Stimulated activated CD4-positive, alpha-beta T cell treated with anti-CD3 and anti-CD28 coated beads, TNF-alpha, amount 100 ng/mL, for 24 hours (primary cell): ENCODE measurements at places on chromosomes 2 and 18.

DNA sequence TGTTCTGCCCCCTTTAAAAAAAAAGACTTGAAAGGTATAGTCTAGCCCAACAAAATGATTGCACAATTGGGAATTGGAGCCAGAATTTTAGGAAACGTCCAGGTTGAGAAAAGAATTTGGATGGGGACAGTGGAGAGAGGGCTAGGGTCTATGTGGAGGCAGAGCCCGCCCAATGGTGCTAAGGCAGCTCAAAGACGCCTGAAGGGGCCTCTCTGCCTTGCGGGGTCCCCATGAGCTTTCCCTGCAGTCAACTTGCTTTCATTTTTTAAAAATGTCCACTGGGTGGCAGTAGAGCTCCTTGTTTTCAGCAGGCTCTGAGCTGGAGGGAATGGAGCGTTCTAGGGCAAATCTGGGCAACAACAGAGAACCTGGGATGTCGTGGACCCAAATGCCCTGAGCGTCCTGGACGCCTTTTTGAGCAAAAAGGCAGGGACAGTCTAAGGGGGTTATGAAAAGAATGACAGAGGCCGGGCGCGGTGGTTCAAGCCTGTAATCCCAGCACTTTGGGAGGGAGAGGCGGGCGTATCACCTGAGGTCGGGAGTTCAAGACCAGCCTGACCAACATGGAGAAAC, 40.2 kb upstream of the ITM2C start:
- DNase-seq, result peak; percentile 27

DNA sequence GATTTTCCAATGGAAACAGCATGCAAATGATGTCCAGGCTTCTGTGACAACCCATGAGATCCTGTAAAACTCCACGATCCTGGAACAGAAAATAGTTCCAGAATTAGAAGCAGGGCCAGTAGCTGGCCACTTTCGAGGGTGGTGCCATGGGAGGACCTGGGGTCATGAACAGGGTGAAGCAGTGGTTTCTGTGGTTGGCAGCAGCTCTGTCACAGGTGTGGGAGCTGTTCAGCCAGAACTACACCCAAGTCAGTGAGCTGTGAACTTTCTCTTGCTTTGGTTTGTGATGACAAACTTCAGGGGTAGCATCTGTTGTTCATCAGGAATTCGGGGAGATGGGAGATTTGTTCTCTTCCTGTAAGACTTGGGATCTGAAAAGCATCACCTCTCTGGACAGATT, 314.4 kb upstream of the NT5C1B start:
- DNase-seq, result no peak

DNA sequence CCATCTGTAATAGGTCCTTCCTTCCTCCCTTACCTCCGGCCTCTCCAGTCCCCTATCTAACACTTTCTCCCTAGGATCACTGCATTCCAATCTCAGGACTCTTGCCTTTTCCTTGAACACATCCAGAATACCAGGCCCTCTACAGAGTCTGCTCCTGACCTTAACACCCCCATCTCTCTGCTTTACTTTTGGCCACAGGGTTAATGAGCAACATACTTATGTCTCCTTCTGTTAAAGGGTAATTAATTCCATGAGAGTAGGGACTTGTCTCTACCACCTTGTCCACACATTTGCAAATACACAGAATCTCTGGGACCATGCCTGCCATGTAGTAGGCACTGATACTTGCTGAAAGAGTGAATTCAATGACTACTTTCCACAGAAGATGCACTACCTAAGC, 94.9 kb downstream of the COBLL1 start:
- DNase-seq, result no peak

- no peak for DNase-seq
Observed at GRCh38 chr2:38789691-38790090, 11.7 kb downstream of the GEMIN6 start.

DNA sequence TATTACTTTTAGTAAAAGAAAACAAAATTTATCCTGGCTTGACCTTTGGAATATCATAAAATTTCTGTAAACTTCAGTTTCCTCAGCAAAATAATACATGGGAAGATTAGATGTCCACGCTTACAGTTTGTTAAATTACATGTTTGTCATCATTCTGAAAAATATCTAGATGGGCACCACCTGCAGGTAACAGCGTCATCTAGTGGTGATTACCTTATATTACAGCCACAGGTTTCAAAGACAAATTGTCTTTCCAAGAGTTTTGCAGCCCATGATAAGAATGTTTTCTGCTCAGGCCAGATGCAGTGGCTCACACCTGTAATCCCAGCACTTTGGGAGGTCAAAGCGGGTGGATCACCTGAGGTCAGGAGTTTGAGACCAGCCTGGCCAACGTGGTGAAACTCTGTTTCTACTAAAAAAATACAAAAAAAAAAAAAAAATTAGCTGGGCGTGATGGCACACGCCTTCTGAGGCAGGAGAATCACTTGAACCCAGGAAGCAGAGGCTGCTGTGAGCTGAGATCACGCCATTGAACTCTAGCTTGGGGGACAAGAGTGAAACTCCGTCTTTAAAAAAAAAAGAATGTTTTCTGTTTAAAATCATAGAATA, 96.3 kb upstream of the RASGRP3 start:
- DNase-seq, result no peak

GRCh38 chr18:30971338-30971956, 71.1 kb downstream of the DSC3 start:
- no peak for DNase-seq

DNA sequence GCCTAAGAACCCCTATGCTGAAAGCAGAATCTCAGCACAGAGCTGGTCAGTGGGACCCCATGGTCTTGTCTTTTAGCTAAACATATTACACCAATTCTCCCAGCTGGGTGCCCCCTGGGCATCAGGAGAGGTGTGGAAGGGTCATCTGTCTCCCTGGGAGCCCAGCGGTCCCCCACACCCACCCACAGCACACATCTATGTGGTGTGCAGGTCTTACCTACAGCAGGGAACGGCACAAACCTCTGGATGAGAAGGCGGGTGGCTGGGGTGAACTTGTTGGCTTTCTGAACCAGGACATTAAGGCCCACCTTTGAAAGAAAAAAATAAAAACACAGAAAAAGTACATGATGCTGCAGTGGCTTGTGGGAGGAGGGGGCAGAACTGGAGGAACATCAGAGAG, 70.7 kb downstream of the EMX1 start:
- DNase-seq, result no peak

DNA sequence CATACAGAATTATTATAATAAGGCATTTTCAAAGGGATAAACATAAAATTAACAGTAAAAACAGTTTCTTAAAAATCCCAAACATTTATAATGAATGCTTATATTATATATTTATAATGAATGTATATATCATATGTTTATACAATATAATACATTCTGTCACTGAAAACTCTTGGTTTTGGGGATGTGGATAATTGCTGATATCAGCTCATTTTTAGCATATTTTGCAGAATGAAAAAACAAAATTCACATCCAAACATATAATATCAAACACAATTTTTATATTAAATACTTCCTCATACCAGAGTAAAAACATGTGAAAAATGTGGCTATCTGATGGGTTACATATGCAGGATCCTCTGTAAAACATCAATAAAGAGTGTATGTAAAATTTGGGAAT, 202.7 kb upstream of the KLHL14 start:
- DNase-seq, result no peak

- no peak for DNase-seq
Observed at GRCh38 chr2:176056406-176056805, 27.4 kb downstream of the EVX2 start.

DNA sequence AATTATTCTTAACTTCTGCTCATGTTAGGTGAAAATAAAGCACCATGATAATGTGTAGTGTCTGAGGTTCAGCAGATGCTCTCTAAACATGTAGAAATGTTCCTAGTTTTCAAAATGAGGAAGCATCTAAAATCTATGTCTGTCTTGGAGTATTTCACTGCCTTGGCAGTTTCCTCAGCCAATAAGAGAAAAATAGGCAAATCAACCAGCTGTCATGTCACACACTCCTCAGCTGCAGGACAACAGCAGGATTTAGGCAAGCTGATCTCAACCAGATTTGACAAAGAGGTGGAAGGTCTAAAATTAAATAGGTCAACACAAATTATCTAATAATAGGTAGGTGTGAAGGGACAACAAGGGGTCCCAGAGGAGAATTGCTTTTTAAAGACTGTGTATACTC, 164.1 kb upstream of the BOD1L2 start:
- DNase-seq, result no peak

DNA sequence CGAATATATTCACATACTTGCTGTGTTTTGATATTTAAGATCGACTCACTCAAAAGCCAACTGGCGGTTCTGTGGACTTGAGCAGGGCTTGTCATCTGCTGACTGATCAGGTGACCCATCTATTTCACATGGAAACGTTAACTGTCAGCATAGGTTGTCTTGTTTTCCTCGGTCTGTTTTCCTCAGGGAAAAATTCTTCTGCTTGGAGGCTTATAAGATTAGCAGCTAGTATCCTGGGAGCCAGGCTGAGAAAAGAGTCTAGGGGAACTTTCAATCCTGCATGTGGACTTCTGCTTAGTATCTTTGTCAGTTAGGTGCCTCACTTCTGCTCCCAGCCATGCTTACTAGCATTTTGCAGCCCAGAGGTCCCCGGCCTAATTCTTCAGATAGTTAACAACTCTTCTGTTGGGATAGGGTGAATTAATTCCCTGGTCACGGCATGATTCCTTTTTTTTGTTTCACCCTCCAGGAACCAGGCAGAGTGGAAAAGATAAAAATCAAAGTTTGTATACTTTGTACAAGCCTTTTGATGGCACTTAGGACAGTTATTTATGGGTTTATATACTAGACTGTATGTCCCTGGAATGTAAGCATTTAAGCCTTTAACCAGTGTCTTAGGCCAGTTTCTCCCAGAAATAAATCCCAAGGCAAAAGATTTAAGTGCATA, 226.0 kb downstream of the GULP1 start:
- DNase-seq, result no peak

DNA sequence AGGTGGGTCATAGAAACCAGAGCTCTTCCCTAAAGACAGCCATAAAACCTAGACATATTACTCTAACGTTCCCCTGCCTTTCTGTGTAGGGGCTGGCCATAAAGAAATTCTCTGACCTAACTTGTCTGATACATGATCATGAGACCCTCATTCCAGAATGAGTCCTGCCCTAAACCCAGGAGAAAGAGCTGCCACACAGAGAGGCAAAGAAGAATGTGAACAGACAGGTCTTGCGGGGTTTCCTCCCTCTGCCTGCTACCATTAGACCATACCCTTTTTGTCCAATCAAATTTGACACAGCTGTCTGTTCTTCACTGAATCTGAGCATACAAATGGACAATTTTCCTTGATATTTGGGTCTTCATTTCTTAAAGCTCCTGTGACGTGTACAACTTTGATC, 198.8 kb upstream of the LHCGR start:
- no peak for DNase-seq

GRCh38 chr2:869894-870293, 80.8 kb upstream of the SNTG2 start:
- no peak for DNase-seq

- DNase-seq, result peak; percentile 34
Observed at GRCh38 chr2:219475697-219476651, 22.7 kb upstream of the GMPPA start.

DNA sequence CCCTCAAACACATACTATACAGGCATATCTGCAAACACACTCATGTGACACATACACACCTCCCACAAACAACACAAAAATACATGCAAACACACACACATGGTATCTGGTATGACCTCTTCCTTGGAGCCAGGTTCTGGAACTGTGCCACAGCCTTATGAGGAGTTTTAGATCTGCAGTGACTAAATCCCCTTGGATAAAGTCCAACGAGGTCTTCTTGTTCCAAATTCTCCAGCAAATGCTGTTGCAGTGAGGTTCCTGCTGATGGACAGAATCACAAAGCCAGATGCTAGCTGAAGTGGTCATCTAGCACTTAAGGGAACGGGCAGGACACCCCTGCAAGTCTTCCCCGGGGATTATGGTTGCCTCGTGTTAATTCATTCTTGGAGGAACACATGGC, 54.5 kb upstream of the DAPL1 start:
- no peak for DNase-seq

DNA sequence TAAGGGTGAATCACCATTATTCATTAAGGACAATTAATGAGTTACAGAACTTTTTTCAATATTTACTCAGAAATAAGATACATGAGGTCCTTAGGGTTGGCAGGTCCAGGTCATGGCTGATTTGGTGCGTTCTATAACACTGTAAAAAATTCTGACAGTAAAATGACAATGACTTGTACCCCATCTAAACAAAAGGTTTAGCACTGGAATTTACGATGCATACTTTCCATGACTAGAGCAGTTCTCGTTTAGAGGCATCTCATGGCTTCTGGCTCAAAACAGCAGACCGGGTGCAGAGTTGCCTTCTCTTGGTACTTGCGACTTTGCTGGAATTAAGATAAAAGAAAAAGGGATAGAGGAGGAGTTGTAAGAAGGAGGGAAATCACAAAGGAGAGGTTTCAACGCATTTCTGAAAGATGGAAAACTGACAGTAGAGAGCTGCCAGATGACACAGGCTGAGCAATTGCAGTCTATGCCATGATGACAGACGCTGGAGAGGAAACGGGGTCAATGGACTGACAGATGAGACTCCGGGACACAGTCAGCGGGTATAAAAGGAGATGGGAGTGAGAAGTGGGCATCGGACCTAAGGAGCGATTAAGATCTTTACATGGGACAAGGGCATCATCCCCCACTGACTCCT, 4.1 kb upstream of the CYS1 start:
- DNase-seq, result no peak

- DNase-seq, result no peak
Observed at GRCh38 chr2:235493402-235493774, 455 bp upstream of the AGAP1 start.

DNA sequence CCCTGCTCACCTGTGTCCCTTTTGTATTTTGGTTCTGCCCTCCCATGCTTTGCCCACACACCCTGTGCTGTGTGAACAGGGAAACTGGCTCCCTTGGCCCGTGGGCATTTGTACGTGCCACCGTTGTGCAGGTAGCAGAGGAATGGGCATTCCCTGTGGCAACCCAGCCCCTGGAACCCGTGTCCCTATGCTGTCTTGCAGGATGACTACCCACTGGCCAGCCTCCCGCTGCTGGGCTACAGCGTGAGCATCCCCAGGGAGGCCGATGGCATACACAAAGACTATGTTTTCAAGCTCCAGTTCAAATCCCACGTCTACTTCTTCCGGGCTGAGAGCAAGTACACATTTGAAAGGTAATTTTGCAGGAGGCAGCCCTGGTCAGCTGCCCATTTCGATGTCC, 15.3 kb downstream of the STK25 start:
- DNase-seq, result no peak

GRCh38 chr2:88753833-88754584, 62.5 kb downstream of the RPIA start:
- no peak for DNase-seq

- DNase-seq, result no peak
Observed at GRCh38 chr2:70420143-70420542, 118.3 kb upstream of the FAM136A start.

GRCh38 chr2:189379731-189380261, 61.5 kb upstream of the WDR75 start:
- DNase-seq, result no peak

DNA sequence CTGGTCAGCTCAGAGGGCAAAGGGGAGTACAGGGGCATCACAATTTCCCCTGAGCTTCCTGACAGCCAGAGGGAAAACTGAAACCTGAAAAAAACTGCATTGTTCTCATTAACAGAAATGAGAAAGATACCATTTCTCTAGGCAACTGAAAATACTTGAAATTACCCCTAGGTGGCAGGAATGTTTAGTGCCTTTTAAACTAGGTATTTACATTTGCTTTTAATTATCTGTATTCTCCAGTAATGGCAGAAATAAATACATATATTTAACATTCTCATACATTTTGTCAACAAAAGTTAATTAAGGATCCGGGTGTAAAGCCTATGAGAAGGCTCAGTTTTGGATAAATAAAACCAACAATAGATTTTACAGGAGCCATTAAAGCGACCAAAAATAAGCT, 34.5 kb downstream of the RPL31 start:
- no peak for DNase-seq
